HCT116 (cell line): ENCODE measurements at places on chromosomes 7 and 10. TPM values are rescaled to one million over a fixed set of nuclear protein-coding genes. Genes with fewer than 3 reads are reported as not detected.

IKZF1 gene
- total RNA-seq: 0.57 TPM

LRMDA gene
- total RNA-seq: 4.8 TPM

NUTM2E gene
- total RNA-seq: 0.15 TPM

TSPAN15 gene
- total RNA-seq: 16.0 TPM

CYP3A4 gene
- total RNA-seq: 0.25 TPM

TMEM26 gene
- not detected for total RNA-seq

NPFFR1 gene
- total RNA-seq: 0.02 TPM

HOXA5 gene
- 6.7 TPM for total RNA-seq

ZNF467 gene
- total RNA-seq: 11.3 TPM

MOGAT3 gene
- total RNA-seq: not detected

VSTM2A gene
- not detected for total RNA-seq

PITX3 gene
- 1.9 TPM for total RNA-seq

TDRD1 gene
- not detected for total RNA-seq

GJD4 gene
- total RNA-seq: not detected

SPDYE1 gene
- total RNA-seq: not detected

GFRA1 gene
- total RNA-seq: 0.30 TPM

RELN gene
- total RNA-seq: 0.20 TPM

PPP1R17 gene
- total RNA-seq: not detected

TSPAN33 gene
- total RNA-seq: 22.2 TPM

DNA sequence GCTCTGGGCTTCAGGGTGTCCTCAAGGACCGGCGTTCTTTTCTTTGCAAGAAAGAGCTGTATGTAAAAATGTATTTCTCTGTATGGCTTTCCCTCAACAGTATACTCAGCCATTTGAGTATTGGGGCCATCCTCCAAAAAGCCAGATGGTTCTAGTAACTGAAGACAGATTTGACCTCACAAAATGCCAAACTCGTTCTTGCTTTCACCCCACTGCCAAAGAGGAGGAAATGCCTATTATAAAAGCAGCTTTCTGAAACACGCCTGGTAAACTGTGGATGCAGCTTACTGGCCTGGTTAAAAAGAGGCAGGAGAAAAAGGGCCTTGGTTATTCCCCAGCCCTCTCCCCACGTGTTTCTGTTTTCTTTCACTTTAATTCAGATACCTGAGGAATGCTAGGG, 7.7 kb upstream of the HTR5A start:
- no peak for DNase-seq

DNA sequence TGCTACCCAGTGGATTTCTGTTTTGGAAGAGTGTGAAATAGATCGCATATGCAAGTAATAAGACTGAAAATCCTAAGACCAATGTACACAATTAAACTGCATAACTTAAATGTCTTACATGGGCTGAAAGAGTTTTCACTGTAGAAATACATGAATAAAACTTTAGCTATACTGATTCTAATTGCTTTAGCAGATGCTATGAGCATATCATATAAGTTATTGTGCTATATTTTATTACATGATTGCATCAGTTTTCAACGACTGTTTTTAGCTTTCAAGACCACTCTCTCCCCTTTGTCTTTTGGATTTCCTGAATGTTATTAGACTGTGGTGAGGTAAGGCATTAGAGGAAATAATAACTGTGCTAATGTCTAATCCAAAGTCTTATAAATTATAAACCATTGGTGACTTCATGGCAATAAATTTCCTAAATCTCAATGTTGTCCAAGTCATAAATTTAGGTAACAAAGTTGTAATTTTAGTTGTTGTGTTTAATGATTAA, 124.5 kb downstream of the SEMA3A start:
- no peak for DNase-seq

DNA sequence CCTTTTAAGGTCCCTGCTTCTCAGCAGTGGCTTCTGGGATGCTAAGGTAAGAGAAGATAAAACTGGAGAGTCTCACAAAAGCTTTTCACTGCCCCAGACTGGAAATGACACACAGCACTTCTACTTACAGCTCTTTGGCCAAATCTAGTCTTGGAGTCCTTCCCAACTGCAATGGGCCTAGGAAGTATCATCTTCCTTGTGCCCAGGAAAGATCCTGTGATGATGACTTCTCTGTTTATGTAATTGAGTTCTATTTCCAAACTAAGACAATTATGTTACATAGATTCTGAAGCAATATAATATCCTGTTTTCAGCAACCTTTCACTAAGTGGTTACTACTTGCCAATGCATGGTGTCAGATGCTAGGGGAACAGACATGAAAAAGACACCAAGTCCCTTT, 234.1 kb downstream of the PTEN start:
- no peak for DNase-seq

GRCh38 chr7:17682586-17682985, 257.7 kb downstream of the SNX13 start:
- DNase-seq: no peak

GRCh38 chr7:139698844-139699243, 79.0 kb downstream of the HIPK2 start:
- DNase-seq: no peak

DNA sequence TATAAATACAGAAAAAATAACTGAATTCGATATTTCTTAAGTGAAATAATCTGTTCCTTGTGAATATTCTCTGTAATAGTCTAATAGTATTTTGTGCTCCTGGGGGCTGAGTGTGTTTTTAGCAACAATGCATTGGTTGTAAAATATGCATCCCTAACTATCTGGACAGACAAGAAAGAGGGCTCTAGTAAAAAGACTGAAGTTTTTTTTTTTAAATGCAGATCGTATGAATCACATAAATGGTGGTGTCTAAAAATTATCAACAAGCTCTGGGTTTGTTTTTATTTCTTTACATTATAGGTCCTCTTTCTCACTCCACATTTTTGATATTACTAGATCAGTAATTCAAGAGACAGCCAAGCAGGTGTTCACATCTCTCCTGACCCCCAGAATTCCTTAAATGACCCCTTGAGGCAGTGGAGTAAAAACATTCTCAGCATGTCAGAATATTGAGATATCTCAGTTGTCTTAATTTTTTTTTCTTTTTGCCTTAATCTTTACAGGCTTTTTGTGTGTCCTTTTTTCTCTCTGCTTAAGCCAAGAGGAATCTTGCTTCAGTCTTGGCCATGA, 18.2 kb downstream of the ARID5B start:
- no peak for DNase-seq

DNA sequence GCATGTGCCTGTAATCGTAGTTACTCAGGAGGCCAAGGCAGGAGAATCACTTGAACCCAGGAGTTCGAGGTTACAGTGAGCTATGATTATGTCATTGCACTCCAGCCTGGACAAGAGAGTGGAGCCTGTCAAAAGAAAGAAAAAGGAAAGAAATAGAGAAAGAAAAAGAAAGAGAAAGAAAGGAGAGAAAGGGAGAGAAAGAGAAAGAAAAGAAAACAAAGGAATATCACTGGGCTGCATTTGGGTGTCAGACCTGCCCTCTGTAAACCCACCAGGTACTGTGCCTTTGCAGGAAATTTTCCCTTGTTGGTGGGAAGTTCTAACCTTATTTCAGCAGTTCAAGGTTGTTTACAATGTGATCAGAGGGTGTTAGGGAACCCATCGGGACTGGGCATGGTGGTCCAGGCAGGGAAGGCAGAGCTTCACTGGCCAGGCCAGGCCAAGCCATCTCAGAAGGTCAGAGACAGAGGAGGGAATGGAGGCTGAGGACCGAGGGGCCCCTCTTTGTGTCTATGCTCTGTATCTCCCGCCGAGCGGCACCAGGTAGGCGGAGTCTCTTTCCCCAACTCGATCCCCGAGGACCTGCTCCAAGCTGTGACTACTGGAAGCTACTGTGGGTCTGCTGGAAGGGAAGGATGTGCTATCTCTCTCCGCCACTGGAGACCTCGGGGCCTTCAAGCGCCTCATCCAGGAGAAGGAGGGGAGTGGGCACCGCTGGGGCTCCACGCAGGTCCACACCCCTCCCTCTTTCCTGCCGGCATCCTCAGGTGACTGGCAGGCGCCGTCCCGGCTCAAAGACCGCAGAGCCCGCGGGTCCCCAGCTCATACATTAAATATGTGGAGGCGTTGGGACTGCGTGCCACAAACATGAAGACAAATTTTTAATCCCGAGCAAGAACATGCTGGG, 15.2 kb upstream of the KAZALD1 start:
- no peak for DNase-seq

GRCh38 chr7:74267756-74268565, 13.8 kb upstream of the RFC2 start:
- no peak for DNase-seq

DNA sequence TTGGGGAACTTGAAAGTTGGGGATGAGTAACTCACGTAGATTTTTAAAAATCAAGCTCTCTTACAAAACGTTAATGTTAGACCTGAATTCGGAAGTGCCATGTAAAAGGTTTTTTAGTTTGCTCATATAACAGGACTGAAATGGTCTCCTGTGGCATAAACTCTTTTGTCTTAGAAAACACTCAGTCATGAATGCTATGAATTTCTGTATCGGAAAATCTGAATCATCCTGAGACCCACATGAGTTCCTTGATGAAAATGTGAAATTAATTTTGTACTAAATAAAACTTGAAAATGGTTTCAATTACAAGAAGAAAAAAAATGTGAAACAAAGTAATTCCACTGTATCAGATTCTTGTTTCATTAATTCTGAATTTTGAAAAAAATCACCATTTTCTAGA, 134.8 kb upstream of the BMPER start:
- no peak for DNase-seq

GRCh38 chr7:143290293-143290692, 2.1 kb downstream of the CASP2 start:
- DNase-seq: no peak

DNA sequence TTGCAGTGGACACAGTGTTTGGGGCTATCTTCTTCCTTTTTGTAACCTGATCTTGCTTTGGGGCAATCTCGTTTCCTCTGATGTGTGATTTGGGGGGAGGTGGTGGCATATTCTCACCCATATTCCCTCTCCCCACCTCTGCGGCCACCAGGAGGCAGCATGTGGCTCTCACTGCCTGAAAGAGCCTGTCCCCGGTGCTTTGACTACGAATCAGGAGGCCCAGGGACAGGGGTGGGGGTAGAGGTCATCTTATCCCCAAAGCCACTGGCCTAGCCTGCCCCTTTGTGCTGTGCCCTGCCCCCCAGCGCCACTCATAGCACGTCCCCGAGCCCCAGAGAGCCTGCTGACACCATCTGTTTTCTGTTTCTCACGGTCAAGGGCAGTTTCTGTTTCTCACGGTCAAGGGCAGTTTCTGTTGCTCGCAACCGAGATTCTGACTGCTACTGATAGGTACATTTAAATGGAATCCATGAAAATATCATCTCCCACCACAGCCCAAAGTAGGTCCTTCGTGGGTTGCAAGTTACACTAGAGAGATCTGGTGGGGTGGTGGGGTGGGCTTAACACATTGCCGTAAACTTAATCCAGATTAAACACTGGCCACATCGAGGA, 28.2 kb downstream of the PHYH start:
- DNase-seq: peak; percentile 32

DNA sequence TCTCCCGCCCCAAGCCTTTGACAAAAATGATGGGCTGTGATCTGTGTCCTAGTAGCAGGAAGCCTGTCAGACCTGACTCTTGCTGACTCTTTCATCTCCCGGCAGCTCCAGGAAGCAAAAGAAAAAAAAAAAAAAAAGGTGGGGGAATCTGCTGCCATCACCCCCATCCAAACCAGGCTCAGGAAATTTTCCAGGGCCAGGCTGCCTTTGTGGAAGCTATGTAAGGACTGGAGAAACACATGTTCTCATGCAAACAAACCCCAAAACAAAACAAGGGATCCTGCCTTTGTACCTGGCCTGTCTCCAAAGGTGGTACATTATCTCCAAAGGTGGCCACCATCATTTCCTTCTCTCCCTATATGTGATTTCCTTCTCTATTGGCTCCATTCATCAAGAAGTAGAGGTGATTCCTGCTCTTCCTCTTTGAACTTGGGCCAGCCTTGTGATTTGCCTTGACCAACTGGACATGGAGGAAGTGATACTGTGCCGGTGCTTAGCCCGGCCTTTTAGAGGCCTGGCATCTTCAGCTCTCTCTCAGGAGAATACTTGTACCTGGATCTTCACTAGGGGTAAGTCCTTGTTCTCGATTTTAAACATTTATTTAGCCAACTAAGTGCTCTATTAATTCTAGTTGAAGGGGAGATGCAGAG, 192.2 kb upstream of the SVIL start:
- DNase-seq: no peak

DNA sequence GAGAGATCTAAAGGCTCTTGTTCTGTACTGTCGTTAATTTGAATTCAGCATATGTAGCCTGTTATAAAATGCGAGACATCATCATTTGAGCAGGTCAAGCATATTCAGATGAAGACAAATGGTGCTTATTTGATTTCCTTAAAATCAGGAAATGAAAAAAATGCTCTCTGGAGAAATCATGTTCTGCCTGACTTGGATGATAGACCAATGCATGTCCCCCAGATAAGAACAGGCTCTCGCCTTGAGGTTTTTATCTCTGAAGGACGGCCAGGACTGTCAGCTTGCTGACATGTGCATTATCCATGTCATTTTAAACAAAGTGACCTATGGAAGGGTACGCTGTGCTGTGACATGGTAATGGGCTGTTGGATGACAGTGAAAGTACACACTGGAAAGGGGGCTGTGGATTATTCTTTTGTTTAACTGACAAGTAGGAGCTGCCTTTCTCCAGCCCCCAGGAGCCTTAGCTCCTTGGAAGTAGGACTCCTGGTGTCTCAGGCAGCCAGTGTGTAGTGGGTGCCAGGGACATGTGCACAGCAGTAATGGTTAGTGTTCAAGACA, 695.1 kb upstream of the GALNT17 start:
- DNase-seq: no peak

DNA sequence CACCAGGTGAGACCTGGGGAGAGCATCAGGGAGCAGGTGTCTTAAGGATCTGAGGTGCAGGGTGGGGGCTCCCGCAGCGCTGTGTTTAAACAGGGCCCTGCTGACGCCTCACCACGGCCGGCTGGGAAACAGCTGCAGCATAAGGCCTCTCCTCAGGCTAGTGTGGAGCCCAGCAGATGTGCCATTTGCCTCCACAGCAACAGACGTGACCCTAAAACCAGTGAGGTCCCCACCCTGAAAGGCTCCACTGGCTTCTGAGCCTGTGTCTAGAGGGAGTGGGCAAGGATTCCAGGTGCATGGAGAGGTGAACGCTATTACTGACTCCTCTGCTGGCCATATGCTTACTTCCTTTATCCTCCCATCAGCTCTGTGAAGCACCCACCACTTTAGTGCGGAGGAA, 47.8 kb downstream of the SYPL1 start:
- no peak for DNase-seq

DNA sequence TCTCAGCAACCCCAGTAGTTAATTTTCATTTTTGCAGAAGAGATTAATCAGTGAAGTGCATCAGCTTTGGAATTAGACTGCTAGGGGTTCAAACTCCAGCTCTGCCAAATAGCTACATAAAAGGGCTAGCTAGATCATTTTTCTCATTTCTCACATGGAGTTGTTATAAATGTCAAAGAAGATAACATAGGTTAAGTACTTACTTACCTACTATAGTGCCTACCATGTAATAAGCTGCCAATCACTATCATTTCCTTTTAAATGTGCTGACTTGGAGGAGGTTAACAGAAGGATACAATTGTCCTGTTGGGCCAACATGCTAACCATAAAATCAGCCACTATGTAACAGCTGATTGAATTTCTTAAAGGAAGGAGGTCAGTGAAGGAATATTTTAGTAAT, 40.7 kb downstream of the KDM7A start:
- DNase-seq: no peak

- DNase-seq: no peak
Measured at GRCh38 chr10:114616516-114616915, 41.6 kb downstream of the ABLIM1 start.
